ENCODE measurements at places on chromosomes 7 and 10. TPM values are rescaled to one million over a fixed set of nuclear protein-coding genes. Genes with fewer than 3 reads are reported as not detected.

The CCDC172 gene
- not detected for total RNA-seq

The ORC5 gene
- total RNA-seq = 16.7 TPM

The PDGFA gene
- 0.85 TPM for total RNA-seq

The PLA2G12B gene
- not detected for total RNA-seq

The CALY gene
- not detected for total RNA-seq

The NME8 gene
- total RNA-seq = not detected

The C10orf53 gene
- total RNA-seq = not detected

The ITGA8 gene
- total RNA-seq = 0.51 TPM

The NPC1L1 gene
- not detected for total RNA-seq

DNA sequence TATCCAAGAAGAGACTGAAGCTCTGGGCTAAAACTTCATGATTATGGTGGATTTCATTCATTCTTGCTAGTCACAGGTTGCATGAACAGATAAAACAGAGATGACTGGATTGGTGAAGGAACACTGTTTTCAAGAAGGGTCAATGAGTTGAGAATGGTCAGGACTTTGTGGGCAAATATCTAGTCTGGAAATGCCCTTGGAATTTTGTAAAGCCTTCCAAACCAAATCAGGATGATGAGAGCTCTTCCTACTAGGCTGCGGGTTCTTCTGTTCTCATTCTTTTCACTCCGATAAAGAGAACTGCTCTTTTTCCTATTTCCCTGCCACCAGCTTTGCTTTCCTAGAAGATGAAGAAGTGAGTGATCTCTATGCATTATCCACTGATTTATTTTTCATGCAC is 171.4 kb downstream of the ARID5B start:
- no peak for DNase-seq
- H3K27me3 ChIP-seq = peaks cover 2% of the 10 kb centered on the region
- peaks cover 5% of the 10 kb centered on the region for H3K4me1 ChIP-seq
- no peak overlapping the region for H3K4me3 ChIP-seq
- no peaks in the 10 kb centered on the region for H3K36me3 ChIP-seq

GRCh38 chr10:108789919-108790318 is 1133.4 kb downstream of the XPNPEP1 start:
- H3K27ac ChIP-seq = no peak overlapping the region
- no peak overlapping the region for H3K4me3 ChIP-seq
- peaks cover 9% of the 10 kb centered on the region for H3K36me3 ChIP-seq
- DNase-seq = no peak
- no peaks in the 10 kb centered on the region for H3K27me3 ChIP-seq
- peaks cover 10% of the 10 kb centered on the region for H3K4me1 ChIP-seq

DNA sequence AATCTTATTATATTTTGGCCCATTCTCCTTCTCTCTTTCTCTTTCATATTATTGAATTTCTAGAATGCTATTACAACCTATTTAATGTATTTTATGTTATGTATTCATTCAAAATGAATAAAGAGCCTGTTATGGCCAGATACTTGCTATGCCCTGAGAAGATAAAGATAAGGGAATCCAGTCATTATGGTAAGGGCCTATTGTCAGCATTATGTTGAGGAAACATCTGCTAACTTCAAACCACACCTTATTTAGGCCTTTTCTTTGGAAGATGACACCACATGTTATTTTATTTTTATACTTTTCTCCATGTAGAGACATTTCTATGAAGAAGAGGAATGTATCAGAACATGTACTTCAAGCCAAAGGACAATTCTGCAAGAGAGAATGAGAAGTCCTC is 60.5 kb upstream of the MPP7 start:
- no peak overlapping the region for H3K4me3 ChIP-seq
- H3K4me1 ChIP-seq = peaks cover 13% of the 10 kb centered on the region
- H3K36me3 ChIP-seq = no peaks in the 10 kb centered on the region
- H3K27ac ChIP-seq = no peak overlapping the region
- no peak for DNase-seq

GRCh38 chr7:2596464-2597272 is 35.1 kb upstream of the TTYH3 start:
- H3K27ac ChIP-seq = no peak overlapping the region
- H3K4me1 ChIP-seq = peaks cover 19% of the 10 kb centered on the region
- no peak for DNase-seq
- peaks cover 18% of the 10 kb centered on the region for H3K36me3 ChIP-seq

DNA sequence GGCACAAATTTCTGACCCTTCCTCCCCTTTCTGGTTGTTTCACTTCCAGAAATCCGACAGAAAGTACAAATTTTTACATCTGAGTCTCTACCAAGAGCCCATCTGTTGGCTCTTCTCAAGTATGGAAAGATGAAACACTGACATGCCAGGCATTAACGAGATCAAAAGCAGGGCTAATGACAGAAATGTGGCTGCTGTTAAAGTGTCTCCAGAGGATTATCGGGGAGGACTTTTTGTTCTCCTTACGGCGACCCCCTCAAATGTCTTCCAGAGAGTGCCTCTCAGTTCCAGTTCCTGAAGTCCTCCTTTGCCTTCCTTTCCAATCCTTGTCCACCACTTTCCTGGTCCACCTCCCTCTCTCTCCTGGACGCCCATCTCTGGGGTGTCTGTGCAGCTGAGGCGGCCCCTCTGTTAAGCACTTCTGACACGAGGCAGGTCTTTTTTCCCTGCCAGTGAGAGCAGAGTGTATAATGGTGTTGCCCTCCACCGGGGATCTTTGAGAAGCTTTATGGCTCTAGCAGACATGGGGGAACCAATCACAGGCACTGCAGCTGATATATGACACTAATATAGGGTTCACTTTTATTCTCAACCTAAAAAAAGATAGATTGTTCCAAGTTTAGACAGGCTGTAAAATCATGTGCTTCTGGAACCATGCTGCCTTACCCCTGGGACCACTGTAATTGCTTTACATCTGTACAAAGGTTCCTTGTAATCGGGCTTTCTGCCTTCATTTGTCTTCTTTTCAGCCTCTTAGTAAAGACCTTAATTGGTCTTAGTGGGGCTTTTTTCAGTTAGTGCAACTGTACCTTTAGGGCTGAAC is 757.1 kb downstream of the AUTS2 start:
- peaks cover 1% of the 10 kb centered on the region for H3K27me3 ChIP-seq
- H3K4me1 ChIP-seq = no peaks in the 10 kb centered on the region
- H3K4me3 ChIP-seq = no peak overlapping the region

DNA sequence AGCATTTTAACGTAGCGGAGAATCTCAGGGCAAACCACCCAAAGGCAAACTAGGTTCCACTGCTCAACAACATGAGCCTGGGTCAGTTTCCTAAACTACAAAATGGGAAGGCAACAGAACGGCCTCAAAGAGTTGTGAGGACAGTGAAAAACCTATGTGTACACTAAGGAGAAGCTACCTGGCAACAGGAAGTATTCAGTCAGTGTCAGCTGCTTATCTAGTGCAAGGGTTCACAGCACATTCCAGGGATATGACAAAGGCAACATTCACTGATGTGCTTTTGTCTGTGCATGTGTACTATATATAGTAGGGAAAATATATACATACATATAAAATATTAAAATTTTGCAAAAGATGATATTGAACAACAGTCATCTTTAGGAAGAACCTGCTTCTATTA is 17.2 kb downstream of the NUDCD3 start:
- peaks cover 4% of the 10 kb centered on the region for H3K4me1 ChIP-seq
- H3K4me3 ChIP-seq = no peak overlapping the region
- H3K27ac ChIP-seq = peak overlapping the region; percentile 61
- DNase-seq = no peak
- H3K36me3 ChIP-seq = no peaks in the 10 kb centered on the region

DNA sequence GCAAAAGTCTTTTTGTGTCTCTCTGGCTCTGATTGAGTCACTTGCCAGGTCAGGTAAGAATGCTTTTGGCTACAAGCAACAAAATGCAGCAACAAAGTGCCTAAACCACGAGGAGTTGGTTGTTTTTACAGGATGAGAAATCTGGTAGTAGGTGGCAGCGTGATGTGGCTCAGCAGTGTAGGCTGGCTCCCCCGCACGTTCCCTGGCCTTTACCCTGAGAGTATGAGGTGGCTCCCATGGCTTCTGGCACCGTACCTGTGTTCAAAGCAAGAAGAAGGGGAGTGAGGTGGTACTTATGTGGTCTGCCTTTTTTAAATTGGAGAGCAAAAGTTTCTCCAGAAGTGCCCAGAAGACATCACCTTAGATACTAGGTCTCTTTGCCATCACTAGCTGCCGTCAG is 11.7 kb downstream of the PRKRIP1 start:
- H3K36me3 ChIP-seq = peaks cover 59% of the 10 kb centered on the region
- H3K27ac ChIP-seq = no peak overlapping the region
- H3K4me1 ChIP-seq = no peaks in the 10 kb centered on the region
- H3K4me3 ChIP-seq = peak overlapping the region; percentile 51

GRCh38 chr7:146875237-146875785 is 758.7 kb downstream of the CNTNAP2 start:
- DNase-seq = no peak
- peaks cover 3% of the 10 kb centered on the region for H3K27me3 ChIP-seq
- H3K27ac ChIP-seq = no peak overlapping the region

GRCh38 chr10:90862908-90863514 is 5.2 kb upstream of the HTR7 start:
- H3K27ac ChIP-seq = no peak overlapping the region
- H3K4me1 ChIP-seq = peaks cover 12% of the 10 kb centered on the region
- no peak overlapping the region for H3K4me3 ChIP-seq
- no peaks in the 10 kb centered on the region for H3K36me3 ChIP-seq

GRCh38 chr10:8056871-8057331 is 2.4 kb downstream of the GATA3 start:
- peaks cover 36% of the 10 kb centered on the region for H3K27me3 ChIP-seq
- H3K36me3 ChIP-seq = peaks cover 48% of the 10 kb centered on the region

- H3K27me3 ChIP-seq = peaks cover 4% of the 10 kb centered on the region
- H3K27ac ChIP-seq = no peak overlapping the region
- DNase-seq = no peak
- H3K4me1 ChIP-seq = peaks cover 35% of the 10 kb centered on the region
Measured at GRCh38 chr7:42065942-42066341, 171.1 kb downstream of the GLI3 start.

- peaks cover 2% of the 10 kb centered on the region for H3K27me3 ChIP-seq
- H3K27ac ChIP-seq = no peak overlapping the region
- DNase-seq = no peak
- no peaks in the 10 kb centered on the region for H3K4me1 ChIP-seq
Measured at GRCh38 chr7:41287559-41288335, 415.1 kb downstream of the INHBA start.

- peaks cover 8% of the 10 kb centered on the region for H3K36me3 ChIP-seq
- no peak overlapping the region for H3K27ac ChIP-seq
- H3K27me3 ChIP-seq = no peaks in the 10 kb centered on the region
- H3K4me3 ChIP-seq = no peak overlapping the region
- no peak for DNase-seq
Measured at GRCh38 chr7:77238703-77239136, 39.1 kb upstream of the FGL2 start.

GRCh38 chr7:47514818-47515217 is 67.1 kb downstream of the TNS3 start:
- peaks cover 12% of the 10 kb centered on the region for H3K4me1 ChIP-seq
- no peak overlapping the region for H3K4me3 ChIP-seq
- no peak for DNase-seq
- H3K27ac ChIP-seq = no peak overlapping the region
- H3K36me3 ChIP-seq = no peaks in the 10 kb centered on the region

- no peak for DNase-seq
- H3K4me1 ChIP-seq = no peaks in the 10 kb centered on the region
- H3K27me3 ChIP-seq = peaks cover 1% of the 10 kb centered on the region
- H3K27ac ChIP-seq = no peak overlapping the region
Measured at GRCh38 chr7:63114371-63114985, 884.2 kb upstream of the ZNF722 start.

- no peak overlapping the region for H3K27ac ChIP-seq
- H3K4me3 ChIP-seq = no peak overlapping the region
- DNase-seq = peak; percentile 55
- peaks cover 16% of the 10 kb centered on the region for H3K36me3 ChIP-seq
- H3K27me3 ChIP-seq = peaks cover 4% of the 10 kb centered on the region
Measured at GRCh38 chr7:74051629-74052410, 23.8 kb downstream of the ELN start.

DNA sequence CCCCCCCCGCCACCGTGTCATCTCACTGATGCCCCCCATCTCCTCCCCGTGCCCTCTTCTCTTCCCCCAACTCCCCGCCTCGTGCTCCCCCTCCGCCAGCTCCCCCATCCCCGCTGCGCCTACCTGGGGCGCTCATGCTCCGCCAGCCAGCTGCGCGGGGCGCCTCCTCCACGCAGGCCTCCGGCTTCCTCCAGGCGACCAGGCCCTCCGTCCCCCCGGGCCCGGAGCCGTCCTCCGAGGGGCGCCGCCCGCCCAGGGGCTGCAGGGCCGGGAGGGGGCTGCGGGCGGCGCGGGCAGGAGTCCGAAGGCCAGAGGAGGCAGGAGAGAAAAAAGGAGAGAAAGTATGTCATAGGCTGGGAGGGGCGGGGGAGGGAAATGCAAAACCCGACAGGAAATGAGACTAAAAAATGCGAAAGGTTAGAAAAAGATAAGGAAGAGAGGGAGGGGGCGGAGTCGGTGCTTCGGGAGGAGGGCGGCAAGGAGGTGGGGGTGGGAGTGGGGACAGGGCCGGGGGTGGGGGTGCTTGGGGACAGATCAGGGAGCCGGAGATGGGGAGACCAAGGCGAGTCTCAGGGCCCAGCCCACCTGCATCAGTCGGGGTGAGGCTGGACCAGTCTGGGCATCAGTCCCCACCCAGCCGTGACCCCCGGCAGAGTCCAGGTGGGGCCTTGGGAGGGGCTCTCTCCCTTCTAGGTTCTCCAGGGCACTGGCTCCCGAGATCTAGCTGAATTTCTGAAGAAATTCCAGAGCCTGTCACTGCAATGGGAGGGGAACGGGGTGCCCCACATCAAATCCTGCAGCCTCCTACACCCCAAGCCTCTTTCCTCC is at the start of gene CARD11:
Gene CARD11, minus strand, starts transcription at position 324 of the 828 bp plus-strand sequence. CDS start 85,361 bp downstream, outside the sequence.
- H3K4me3 ChIP-seq = peak within 1 kb of the TSS; percentile 67
- no peak for DNase-seq
- H3K36me3 ChIP-seq = no peaks in the 10 kb centered on the region
- no peaks in the 10 kb centered on the region for H3K4me1 ChIP-seq
- H3K27ac ChIP-seq = no peak within 1 kb of the TSS

DNA sequence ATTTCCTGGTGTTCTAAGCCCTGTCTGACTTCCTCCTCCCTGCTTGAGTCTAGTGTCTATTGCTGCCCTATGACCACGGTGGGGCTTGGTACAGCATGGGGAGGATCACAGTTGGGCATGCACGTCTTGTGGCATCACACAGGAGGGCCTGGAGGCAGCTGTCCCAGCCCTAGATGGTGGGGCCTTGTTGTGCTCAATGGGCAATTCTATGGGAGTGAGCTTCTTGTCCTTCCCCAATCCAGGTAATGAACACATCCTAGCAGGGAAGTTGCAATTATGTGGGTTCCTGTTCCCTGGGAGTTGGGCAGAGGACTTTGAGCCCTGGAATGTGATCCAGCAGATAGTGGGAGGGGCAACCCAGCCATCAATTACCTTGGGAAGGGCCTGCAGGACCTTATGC is 10.8 kb upstream of the FAM3C start:
- H3K4me3 ChIP-seq = no peak overlapping the region
- no peaks in the 10 kb centered on the region for H3K4me1 ChIP-seq
- H3K27me3 ChIP-seq = no peaks in the 10 kb centered on the region
- no peak for DNase-seq
- H3K36me3 ChIP-seq = no peaks in the 10 kb centered on the region
